ENCODE measurements at places on chromosomes 3 and 15. TPM values are rescaled to one million over a fixed set of nuclear protein-coding genes. Genes with fewer than 3 reads are reported as not detected.

DNA sequence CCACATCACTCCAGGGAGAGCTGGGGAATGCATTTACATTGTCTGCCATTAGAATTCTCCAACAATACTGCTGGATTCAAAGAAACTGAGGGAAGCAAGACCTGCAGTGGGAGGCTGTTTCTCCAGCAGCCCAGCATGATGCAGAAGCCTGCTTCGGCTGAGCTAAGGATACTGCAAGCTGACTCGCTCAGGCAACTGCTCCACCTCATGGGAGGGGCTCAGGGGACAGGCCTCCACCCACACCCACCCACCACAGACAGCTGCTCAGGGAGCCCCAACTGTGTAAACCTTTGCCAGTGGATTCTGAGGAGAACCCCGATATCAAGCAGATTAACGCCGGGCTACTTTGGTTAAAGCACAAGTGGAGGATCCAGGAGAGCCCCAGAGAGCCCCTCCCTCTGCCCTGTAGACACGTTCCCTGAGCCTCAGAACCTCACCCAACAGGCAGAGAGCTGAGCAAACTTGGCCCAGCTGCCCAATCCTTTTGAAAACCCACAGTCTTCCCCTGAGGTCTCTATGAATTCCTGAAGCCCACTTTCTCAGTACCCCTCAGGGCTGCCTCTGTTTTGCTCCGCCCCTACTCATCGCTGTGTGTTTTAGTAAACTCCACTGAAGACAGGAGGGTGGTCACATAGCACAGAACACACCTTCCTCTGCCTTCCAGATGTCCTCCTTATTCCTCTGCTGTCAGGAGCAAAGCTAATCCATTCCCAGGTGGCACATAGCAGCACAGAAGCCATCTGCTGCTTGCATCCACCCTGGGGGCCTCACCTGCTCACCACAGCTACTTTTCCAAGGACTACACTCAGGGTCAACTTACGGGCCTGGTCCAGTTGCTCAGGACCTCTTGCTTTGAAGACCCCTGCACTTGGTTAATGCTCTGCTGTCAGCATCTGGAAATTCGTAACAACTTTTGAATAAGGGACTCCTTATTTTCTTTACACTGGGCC, 269.0 kb downstream of the ABHD5 start:
- DNase-seq, result no peak

The FBLN2 gene
- total RNA-seq, result 4.0 TPM

The GABRR3 gene
- not detected for total RNA-seq

DNA sequence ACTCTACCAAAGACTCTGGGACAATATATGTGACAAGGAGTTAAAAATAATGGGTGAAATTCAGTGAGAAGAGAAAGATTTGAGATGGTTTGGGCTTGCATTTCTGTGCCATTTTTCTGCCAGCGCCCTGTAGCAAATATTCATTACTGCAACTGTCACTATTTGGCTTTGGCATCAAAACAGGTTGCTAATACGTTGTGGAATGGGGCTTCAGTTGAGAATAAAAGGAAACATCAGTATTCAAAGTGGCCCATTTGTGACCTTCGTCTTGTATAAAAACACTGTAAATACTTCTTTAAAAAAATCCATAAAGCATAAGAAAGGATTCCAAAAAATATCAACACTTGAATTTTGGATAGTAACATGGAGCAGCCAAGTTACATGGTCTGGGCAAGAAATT, 309.2 kb downstream of the ZNF385D start:
- DNase-seq, result no peak

GRCh38 chr3:64901522-64901885, 213.7 kb upstream of the ADAMTS9 start:
- no peak for DNase-seq

DNA sequence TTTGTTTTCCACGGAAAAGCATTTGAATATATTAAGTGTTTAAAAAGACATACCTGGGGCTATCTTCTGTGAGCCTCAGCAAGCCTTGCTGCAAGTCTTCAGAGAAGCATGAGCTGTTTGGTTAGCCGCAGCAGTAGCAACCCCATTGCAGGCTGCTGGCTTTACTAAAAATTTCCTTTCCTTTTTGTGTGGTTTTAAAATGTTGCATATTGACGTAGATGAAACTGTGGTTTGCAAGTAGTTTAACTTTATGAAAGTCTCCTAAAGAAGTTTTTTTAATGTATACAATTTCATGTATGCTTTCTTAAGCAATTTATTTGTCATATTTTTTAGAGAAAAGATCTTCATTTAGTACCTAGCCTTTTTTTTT, at the start of gene GPR171:
GPR171 (minus strand) TSS at position 166 of the 370 bp plus-strand sequence. CDS start 3,830 bp downstream, outside the sequence.
- DNase-seq, result no peak

GRCh38 chr15:41967506-41968206, 4.7 kb downstream of the EHD4 start:
- DNase-seq, result no peak

The TGM4 gene
- total RNA-seq, result 1.3 TPM

DNA sequence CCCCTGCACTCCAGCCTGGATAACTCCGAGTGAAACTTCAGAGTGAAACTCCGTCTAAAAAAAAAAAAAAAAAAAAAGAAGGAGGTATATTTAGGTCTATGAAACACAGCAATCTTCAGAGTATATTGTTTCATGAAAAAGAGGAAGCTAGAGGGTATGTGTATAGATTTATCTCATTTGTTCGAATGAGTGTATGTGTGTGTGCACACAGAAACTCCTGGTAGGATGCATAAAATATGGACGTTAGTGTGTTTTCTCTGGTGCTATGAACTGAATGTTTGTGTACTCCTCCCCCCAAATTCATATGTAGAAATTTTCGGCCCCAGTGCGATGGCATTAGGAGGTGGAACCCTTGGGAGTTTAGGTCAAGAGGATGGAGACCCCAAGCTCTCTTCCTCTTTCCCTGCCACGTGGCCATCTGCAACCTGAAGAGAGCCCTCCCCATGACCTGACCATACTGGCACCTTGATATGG, 98.6 kb upstream of the KLF13 start:
- no peak for DNase-seq

DNA sequence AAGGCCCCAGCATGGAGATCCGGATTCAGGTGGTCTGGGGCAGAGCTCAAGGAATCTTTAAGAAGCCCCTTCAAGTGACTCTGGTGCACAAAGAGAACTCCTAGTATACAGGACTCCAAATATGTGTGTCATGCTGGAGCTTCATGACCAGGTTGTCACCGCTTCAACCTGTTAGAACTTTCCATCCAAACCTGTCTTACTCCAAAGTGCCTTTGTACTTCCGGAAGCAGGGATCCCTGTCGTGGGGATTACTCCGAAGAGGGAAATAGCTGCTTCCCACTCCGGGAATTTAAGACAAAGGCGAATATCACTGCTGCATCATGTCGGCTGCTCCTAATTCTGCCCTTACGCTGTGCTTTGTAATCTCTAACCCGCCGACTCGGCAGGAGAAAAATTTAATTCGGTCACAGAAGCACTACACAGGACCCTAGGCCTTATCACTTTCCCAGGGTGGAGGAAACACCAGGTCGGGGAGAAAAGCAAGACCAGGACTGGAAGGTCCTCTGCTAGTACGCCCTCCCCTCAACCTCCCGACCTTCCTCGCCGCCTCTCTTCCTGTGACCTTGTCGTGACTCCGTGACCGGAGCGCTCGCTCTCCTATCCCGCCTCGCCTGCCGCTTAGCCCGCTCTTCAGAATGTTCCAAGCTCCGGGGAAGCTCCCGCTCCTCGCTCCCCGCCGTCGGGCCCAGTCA, 730 bp downstream of the HIGD1A start:
- peak; percentile 44 for DNase-seq

GRCh38 chr3:18766974-18767373, 341.8 kb upstream of the SATB1 start:
- no peak for DNase-seq

DNA sequence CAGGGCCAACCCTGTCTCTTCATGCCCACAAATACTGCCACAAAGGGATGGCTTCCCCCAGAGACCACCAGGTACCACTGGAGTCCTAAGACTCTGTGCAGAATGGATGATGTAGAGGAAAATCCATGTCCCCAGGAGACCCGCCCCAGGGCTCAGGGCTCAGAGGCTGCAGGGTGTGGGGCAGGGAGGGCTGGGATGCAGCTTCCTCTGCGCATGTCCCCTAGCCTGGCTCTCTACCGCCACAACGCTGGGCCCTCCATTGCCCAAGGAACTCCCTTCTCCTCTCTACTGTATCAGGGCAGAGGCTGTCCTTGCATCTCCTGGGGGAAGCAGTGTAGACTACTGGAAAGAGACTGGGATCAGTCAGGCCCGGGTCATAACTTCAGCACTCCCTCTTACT, 19.5 kb upstream of the TICRR start:
- DNase-seq, result no peak

The ACP3 gene
- 0.78 TPM for total RNA-seq

GRCh38 chr15:81955382-81956062, 90.3 kb downstream of the MEX3B start:
- peak; percentile 2 for DNase-seq

GRCh38 chr15:92907229-92907628, 7.1 kb downstream of the CHD2 start:
- DNase-seq, result peak; percentile 22

DNA sequence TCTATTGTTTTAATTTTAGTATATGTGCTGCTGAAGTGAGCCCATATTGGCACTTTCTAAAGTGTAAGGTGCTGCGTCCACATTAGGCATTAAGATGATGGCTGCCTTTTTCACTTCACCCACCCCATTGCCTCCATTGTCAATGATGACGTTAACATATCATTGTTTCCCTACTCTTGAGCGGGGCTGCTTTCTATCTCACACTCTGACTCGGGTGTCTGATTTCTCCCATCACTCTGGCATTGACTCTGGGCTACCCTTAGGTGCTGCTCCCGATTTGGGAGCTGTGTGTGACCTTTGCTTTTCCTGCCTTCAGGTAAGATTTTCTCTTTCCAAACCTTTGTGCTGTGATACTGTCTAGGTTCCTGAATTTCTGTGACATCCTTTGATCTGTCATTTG, 28.8 kb downstream of the CGNL1 start:
- DNase-seq, result no peak

- DNase-seq, result no peak
These were observed 19.1 kb upstream of the PAK6 start for GRCh38 chr15:40219801-40220200.

DNA sequence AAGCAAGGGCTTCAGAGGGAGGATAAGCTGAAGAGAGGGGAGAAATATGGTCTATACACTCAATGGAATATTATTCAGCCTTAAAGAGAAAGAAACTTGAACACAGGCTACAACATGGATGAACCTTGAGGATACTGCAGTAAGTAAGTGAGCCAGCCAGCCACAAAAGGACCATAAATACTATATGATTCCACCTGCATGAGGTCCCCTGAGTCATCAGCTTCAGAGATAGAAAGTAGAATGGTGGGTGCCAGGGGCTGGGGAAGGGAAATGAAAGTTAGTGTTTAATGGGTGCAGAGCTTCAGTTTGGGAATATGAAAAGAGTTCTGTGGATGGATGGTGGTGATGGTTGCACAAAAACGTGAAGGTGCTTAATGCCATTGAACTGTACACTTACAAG, 68.4 kb upstream of the SEC13 start:
- no peak for DNase-seq

DNA sequence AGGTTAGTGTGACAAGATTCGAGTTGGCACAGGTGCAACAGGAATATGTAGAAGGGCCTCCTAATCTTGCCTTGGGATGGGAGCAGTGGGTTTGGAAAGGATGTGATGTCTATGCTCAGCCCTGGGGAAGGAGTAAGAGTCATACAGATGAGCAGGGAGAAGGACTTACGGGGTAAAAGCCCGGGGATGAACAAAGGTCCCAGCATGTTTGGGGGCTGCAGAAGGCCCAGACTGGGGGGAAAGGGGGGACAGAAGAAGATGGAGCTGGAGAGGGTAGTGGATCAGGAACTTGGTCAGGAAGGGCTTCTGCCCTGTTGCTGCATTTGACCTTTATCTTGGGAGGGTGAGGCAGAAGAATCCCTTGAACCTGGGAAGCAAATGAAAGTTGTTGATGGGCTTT, 240.1 kb upstream of the ST8SIA2 start:
- DNase-seq, result no peak

GRCh38 chr3:193772422-193772763, 179.4 kb downstream of the OPA1 start:
- no peak for DNase-seq

The AEN gene
- 50.0 TPM for total RNA-seq

DNA sequence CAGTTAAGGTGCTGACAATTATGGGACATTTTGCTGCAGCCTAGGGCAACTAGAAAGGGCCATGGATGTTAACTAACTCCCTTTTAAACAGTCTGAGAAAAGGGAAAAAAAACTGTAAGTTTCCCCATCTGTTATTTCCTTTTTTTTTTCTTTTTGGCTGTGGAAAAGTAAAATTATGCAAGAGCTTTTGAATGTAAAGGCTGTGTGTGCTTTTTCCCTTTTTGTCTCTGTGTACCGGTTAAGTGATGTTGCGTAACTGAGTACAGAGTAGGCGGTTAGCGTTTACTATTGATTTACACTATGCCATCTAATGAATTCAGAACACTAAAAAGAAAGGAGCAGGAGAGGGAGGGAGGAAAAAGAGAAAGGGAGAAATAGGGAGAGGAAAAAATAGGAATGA, 403.6 kb downstream of the TIGIT start:
- DNase-seq, result no peak

DNA sequence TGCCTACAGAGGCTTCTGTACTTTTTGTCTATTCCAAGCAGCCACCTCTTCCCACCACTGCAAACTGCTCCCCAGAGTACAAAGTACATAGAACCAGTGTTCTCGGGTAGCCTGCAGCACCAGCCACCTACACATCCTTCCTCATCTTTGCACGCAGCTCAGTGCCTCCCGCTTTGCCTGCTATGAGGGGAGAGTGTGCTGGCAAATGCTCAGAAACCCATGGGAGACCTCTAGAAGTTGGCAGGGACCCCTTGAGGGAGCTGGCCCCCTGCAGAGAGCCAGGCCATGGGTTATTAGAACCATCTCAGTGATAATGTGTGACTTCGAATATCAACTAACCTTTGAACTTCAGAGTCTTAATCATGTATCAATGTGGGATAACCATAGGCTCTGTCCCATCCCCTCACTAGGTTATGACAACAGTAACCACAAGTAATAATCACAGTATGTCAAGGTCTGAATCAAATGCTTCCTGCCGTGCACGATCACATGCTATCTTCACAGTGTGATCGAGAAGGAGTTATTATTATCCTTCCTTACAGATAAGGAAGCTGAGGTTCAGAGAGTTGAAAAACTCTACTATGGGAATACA, 22.8 kb upstream of the SMAD3 start:
- DNase-seq, result no peak

The ACSBG1 gene
- total RNA-seq, result not detected

The CPN2 gene
- total RNA-seq, result not detected

The PPARG gene
- total RNA-seq, result 0.63 TPM

The NEO1 gene
- total RNA-seq, result 13.5 TPM

- DNase-seq, result no peak
These were observed 227.3 kb upstream of the C2CD4B start for GRCh38 chr15:62392376-62392775.

DNA sequence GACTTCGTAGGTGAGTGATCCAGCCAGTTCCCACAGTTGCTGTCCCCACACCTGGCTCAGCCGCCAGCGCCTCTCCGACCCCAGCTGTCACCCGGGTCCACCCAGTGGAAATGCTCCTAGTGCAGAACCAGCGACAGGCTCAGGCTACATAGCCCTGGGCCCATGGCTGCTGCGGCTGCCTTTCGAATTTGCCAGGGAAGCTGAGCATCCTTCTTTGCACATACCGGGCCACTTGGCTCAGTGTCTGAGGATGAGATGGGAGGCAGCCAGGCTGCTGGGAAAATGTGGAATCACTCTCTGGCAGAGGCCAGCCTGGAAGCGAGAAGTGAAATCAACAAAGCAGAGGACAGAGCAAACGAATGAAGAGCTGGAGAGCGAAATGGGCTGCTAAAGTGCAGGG, 80.1 kb downstream of the ST8SIA2 start:
- DNase-seq, result no peak

GRCh38 chr3:81300324-81300927, 461.0 kb downstream of the GBE1 start:
- no peak for DNase-seq

- peak; percentile 12 for DNase-seq
These were observed 56.7 kb downstream of the DRD3 start for GRCh38 chr3:114122027-114122709.
